Stomach (tissue), 19 donors: ENCODE measurements at places on chromosomes 4 and X. TPM values are rescaled to one million over a fixed set of nuclear protein-coding genes. Genes with fewer than 3 reads are reported as not detected.

DNA sequence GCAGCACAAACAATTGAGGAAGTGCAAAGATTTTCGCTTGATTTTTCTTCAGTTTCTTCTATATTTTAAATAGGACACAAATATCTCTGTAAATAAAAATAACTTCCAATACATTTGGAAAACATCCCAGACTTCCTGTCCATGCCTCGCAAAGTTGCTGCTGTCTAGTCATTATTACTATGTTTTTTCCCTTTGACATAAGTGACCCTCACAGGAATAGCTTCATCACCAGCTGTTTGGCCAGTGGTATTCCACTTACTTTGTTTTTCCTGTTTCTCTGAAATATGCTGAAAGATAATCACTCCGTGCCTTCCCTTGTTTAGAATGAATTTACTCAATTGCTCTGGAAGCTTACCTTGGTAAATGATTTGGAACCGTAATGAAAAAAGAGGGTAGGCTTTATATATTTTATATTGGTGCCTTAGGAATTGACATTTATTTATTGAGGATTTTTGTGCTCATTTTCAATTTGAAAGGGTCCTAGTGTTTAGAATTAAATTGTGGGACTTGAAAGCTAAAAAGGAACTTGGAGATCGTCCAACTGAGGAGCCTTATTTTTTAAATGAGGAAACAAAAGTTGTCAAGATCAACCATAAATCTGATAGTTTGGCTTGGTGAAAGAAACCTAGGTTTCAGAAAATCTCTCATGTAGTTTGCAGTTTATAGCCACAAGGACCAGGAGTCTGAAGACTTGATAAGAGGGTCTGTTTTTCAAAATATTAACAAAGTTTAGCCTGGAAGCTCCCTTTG is 65.6 kb downstream of the CDKL5 start:
- peak; percentile 6 for DNase-seq
- H3K4me1 ChIP-seq, result no peaks in the 10 kb centered on the region
- no peaks in the 10 kb centered on the region for H3K27me3 ChIP-seq
- H3K36me3 ChIP-seq, result no peaks in the 10 kb centered on the region
- H3K27ac ChIP-seq, result no peak overlapping the region
- H3K4me3 ChIP-seq, result no peak overlapping the region

DNA sequence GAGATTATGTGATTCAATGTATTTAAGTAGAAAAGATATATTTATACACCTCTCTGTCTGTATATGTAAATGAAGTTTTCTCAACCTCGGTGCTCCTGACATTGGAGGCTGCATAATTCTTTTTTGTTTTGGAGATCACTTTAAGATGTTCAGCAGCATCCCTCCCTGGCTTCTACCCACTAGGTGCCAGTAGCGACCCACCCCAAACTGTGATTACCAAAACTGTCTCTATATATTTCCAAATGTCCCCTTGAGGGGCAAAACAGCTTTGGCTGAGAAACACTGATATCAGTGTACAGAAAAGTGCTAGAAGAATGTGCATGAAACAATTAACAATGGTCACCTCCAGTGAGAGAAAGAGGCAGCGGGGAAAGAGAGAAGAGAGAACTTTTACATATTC is 51.2 kb downstream of the DCX start:
- H3K27ac ChIP-seq, result no peak overlapping the region
- H3K4me1 ChIP-seq, result no peaks in the 10 kb centered on the region
- H3K36me3 ChIP-seq, result no peaks in the 10 kb centered on the region
- no peak overlapping the region for H3K4me3 ChIP-seq
- no peak for DNase-seq

DNA sequence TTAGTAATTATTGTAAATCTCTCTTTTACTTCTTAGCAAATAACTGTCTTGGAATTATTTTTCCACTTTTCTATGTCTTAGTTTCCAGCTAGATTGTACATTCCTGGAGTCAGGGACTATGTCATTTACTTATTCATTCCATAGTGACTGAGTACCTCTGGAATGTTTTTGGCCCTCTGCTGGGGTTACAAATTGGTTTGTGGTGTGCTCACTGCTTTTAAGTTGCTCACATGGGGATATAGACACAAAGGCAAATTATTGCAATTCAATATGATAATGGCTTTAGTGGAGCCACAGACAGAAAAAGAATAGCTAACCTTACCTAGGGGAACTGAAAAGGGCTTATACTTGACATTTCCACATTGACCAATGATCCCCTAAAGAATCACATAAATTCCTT is 63.7 kb upstream of the PDGFRA start:
- no peaks in the 10 kb centered on the region for H3K4me1 ChIP-seq
- no peak for DNase-seq
- H3K36me3 ChIP-seq, result no peaks in the 10 kb centered on the region

DNA sequence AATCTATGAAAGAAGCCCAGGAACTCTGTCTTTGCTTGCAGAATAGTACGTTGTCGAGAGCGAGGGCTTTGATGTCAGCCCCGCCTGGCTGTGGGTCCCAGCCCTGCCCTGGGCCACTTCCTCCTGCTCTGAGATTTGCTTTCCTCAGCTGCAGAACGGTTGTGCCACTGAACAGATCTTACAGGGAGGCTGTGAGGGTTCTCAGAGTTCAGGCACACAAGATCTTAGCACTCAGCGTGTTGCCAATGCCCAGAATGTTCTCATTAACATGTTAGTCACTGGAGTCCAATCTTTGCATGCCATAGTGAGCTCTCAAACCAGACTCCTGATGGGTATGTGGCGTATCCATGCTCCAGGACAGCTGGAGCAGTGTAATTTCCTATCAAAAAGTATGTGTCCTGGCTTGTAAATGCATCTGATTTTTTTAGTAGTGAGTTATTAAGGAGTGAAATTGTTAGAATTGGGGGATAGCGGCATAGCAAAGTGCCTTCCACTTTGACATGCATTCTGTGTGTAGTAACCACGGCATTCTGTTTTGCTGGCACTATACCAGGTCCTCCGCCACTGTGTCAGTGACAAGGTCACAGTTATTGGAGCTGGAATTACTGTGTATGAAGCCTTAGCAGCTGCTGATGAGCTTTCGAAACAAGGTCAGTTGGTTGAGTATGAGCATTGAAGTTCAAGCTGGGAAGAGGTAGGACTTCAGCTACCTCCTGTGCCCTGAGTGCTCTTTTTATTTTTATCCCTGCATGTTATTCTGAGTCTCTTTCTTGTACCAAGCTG is 31.6 kb downstream of the TKTL1 start:
- no peaks in the 10 kb centered on the region for H3K4me1 ChIP-seq
- no peak for DNase-seq
- no peaks in the 10 kb centered on the region for H3K36me3 ChIP-seq
- no peaks in the 10 kb centered on the region for H3K27me3 ChIP-seq
- no peak overlapping the region for H3K4me3 ChIP-seq
- H3K27ac ChIP-seq, result no peak overlapping the region

DNA sequence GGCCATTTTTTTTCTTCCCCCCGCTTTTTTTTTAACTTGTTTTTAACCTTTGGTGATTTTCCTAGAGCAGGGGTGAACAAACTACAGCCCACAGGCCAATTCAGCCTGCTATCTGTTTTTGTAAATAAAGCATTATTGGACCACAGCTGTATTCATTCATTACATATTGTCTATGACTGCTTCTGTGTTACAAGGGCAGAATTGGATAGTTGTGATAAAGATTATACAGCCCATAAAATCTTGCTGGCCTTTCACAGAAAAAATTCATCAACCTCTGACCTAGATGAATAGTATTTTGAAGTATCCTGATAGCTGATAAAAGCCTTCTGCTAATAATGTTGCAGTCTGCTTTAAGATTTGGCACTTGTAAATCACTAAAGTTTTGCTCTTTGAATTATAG is 63.4 kb downstream of the SMAD1 start:
- H3K27ac ChIP-seq, result peak overlapping the region; percentile 9
- peaks cover 32% of the 10 kb centered on the region for H3K36me3 ChIP-seq
- H3K4me3 ChIP-seq, result no peak overlapping the region
- no peak for DNase-seq

DNA sequence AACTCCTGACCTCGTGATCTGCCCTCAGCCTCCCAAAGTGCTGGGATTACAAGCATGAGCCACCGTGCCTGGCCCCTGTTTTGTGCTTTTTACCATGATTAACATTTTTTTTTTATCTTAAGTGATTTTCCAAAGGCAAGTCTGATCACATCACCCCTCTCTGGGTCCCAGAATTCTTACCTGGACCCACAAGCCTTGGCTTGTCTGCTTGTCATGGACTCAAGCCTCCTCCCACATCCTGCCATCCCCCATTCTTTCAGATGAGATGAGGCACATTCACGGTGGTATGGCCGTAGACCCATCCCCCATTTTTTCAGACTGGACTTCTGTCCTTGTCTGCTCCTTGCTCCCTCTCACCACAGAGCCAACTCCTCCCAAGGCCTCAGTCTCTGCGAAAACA is 55.3 kb downstream of the APLN start:
- H3K27me3 ChIP-seq, result no peaks in the 10 kb centered on the region
- H3K4me3 ChIP-seq, result no peak overlapping the region
- DNase-seq, result no peak
- H3K4me1 ChIP-seq, result no peaks in the 10 kb centered on the region
- peaks cover 5% of the 10 kb centered on the region for H3K36me3 ChIP-seq

- no peak overlapping the region for H3K4me3 ChIP-seq
- H3K27me3 ChIP-seq, result no peaks in the 10 kb centered on the region
These were observed 534.4 kb downstream of the MID1IP1 start for GRCh38 chrX:39335513-39336235.

DNA sequence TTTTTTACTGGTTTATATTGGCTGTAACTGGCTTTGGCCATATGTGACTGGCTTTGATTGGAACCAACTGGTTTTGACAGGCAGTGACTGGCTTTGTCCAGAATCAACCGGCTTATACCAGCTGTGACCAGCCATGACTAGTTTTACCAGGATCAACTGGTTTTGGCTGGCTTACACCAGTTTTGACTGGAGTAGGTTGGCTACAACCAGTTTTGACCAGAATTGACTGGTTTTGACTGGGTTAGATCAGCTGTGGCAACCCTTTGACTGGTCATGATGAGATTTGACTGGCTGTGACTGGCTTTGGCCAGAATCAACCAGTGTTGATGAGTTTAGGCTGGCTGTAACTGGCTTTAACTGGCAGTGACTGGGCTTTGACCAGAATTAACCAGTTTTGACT is 169.2 kb upstream of the AMOT start:
- H3K27ac ChIP-seq, result no peak overlapping the region
- no peaks in the 10 kb centered on the region for H3K36me3 ChIP-seq
- H3K27me3 ChIP-seq, result no peaks in the 10 kb centered on the region
- H3K4me3 ChIP-seq, result no peak overlapping the region
- no peaks in the 10 kb centered on the region for H3K4me1 ChIP-seq

DNA sequence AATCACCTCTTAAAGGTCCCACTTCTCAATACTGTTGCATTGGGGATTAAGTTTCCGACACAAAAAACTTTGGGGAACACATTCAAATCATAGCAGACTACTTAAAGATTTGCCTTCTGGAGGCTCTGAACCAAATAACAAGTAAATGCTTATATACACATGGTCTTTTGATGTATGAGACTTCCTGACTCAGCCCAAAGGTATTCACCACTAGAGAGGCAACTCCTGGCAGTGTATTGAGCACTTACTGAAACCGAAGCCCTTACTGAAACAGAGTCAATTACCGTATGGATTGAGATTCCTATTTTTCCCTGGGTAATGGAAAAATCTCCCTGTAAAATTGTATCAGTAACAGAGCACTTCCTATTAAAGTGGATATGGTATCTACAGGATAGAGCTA is 45.4 kb downstream of the ZCCHC13 start:
- no peak overlapping the region for H3K27ac ChIP-seq
- no peak for DNase-seq
- no peaks in the 10 kb centered on the region for H3K36me3 ChIP-seq
- H3K4me1 ChIP-seq, result no peaks in the 10 kb centered on the region
- H3K4me3 ChIP-seq, result no peak overlapping the region

GRCh38 chrX:49958727-49959485 is 36.5 kb downstream of the CLCN5 start:
- no peak overlapping the region for H3K27ac ChIP-seq
- H3K4me1 ChIP-seq, result no peaks in the 10 kb centered on the region
- H3K4me3 ChIP-seq, result no peak overlapping the region
- H3K27me3 ChIP-seq, result no peaks in the 10 kb centered on the region
- no peak for DNase-seq

DNA sequence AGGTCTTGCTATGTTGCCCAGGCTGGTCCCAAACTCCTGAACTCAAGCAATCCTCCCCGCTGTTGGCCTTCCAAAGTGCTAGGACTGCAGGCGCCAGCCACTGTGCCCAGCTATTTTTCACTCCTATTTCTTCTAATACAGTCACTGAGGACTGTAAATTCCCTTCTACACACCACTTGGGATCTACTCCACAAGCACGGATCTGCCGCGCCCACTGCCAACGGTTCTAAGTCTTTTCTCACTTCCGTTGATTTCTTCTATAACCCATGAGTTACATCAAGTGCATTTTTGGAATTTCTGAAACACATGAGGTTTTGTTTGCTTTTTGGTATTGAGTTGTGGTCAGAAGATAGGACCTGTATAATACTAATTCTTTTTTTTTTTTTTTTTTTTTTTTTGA is 48.6 kb downstream of the FAM53A start:
- DNase-seq, result no peak
- no peaks in the 10 kb centered on the region for H3K4me1 ChIP-seq
- H3K4me3 ChIP-seq, result no peak overlapping the region
- no peaks in the 10 kb centered on the region for H3K36me3 ChIP-seq
- no peak overlapping the region for H3K27ac ChIP-seq

DNA sequence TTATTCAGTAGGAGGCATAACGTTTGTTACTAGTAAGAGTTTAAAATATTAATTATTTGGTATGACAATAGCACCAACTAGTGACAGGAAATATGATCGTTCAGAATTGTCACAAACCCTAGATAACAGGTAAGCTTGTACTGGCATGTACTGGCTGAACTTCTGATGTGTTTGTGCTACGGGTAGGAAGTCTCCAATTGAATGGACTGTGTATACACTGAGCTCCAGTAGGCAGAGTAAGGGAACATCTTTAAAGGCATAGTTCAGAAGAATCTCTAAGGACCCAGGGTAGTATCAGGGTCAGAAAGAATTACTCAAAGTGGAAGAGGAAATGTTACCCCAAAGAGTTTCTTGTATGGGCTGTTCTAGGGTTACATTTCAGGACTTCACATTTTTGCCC is 230.4 kb downstream of the EDA2R start:
- H3K4me1 ChIP-seq, result no peaks in the 10 kb centered on the region
- no peak for DNase-seq
- no peaks in the 10 kb centered on the region for H3K36me3 ChIP-seq
- H3K27me3 ChIP-seq, result no peaks in the 10 kb centered on the region
- H3K27ac ChIP-seq, result no peak overlapping the region

- H3K27ac ChIP-seq, result no peak overlapping the region
- H3K4me3 ChIP-seq, result no peak overlapping the region
- no peak for DNase-seq
- H3K27me3 ChIP-seq, result no peaks in the 10 kb centered on the region
- H3K36me3 ChIP-seq, result no peaks in the 10 kb centered on the region
- H3K4me1 ChIP-seq, result no peaks in the 10 kb centered on the region
These were observed 148.3 kb downstream of the MAML3 start for GRCh38 chr4:140005699-140006098.

GRCh38 chr4:24988776-24989175 is 42.0 kb downstream of the LGI2 start:
- H3K27ac ChIP-seq, result no peak overlapping the region
- no peak overlapping the region for H3K4me3 ChIP-seq
- no peaks in the 10 kb centered on the region for H3K27me3 ChIP-seq
- H3K36me3 ChIP-seq, result no peaks in the 10 kb centered on the region
- DNase-seq, result no peak

The USP53 gene
- 24.0 TPM for polyA plus RNA-seq

The ADAMTS3 gene
- 0.19 TPM for polyA plus RNA-seq

The SMARCAD1 gene
- 8.1 TPM for polyA plus RNA-seq

The CT45A5 gene
- not detected for polyA plus RNA-seq

The ZFP42 gene
- not detected for polyA plus RNA-seq

The USP17L28 gene
- polyA plus RNA-seq, result not detected

The RAB33B gene
- polyA plus RNA-seq, result 3.2 TPM

The CDKL2 gene
- 0.46 TPM for polyA plus RNA-seq

The SCML2 gene
- 0.56 TPM for polyA plus RNA-seq
